ENCODE measurements at places on chromosomes 16 and 17.
A peak's percentile ranks its signal among the peaks of the same experiment; 100 is the strongest.

- DNase-seq: no peak
Measured at GRCh38 chr16:12340151-12340733, 363.7 kb downstream of the SNX29 start.

DNA sequence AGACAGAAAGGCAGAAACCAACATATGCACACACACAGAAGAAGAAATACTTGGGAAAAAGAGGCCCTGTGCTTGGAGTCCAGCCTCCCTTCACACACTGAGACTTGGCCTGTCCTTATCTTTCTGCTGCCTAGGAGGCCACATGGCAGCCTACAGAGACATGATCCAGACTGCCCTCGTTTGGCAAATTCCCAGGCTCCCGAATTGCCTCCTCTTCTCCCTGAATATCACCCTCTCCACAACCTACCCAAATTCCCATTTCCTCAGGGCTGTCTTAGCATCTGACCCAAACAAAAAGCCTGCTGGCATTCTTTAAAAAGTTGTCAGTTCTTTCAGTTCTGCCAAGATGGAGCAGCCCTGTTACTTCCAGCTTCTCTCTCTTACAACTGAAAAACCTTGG lies 59.8 kb downstream of the DNAH17 start:
- DNase-seq: no peak

DNA sequence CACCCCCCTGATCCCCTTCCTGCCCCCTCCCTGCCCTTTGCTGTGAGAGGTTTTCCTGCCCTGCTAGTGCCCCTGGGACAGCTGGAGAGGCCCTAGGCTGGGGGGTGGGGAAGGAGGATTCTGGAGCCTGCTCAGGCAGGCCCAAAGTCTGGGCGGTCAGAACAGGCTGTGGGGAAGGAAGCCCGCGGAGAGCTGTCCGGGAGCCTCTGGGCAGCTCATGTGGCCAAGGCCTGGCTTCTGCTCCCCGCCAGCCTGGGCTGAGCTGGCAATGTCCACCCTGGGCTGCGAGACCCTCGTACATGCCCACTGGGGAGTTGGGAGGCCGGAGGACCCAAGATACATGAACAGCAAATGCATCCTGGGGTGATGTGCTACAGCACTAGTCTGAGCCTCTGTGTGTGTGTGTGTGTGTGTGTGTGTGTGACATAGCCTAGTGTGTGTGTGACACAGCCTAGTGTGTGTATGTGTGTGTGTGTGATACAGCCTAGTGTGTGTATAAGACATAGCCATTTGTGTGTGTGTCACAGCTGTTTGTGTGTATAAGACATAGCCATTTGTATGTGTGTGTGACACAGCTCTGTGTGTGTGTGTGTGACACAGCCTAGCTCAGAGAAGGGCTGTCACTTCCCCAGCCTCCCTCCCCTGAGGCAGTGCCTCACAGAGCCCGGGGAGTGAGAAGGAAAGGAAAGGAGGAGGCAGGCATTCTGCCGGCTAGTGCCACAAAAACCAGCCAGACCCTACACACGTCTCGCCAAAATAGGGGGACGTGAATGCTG lies 201.4 kb upstream of the CIBAR2 start:
- peak; percentile 56 for DNase-seq

- peak; percentile 20 for DNase-seq
Measured at GRCh38 chr16:56424791-56425438, 430 bp downstream of the AMFR start.

DNA sequence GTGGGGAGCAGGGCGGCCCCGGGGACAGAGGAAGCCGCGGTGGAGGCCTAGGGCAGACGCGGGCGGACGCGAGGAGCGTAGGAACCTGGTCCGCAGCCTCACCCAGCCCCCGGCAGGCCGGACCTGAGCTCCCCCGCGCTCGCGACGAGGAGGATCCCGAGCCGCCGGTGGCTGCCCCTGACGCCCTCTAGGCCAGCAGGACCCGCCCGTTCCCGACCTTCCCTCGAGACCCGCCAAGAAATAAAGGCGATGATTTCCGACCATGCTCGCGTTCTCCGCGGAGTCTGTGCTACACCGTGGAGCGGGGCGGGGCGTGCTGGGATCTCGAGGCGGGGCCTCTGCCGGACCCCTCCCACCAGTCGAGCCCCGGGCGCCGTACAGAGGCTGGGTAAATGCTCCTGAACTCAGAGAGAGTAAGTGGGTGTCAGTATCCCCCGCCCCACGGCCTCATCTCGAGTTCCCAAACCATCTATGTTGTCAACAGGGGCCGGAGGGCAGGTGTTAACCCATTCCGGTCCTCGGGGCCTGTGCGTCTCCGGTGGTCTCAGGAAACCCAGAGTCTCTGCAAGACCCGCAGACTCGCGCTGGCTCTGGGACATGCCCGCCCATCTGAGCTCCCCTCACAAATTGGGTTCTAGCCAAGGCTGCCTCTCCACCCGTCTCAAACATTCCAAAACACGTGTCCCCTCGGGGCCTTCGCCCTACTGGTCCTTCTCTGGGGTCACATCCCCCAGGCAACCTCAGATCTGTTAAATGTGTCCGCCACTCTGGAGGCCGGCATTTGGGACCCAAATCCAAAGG lies 13.7 kb downstream of the SYCE1L start:
- DNase-seq: peak; percentile 75

Measured in KBM-7 (cell line).